ENCODE measurements at places on chromosomes 1 and 21.

- no peak overlapping the region for H3K4me3 ChIP-seq
- no peak overlapping the region for H3K27ac ChIP-seq
- no peaks in the 10 kb centered on the region for H3K27me3 ChIP-seq
- DNase-seq = no peak
Observed at GRCh38 chr1:97759078-97759477, 161.8 kb downstream of the DPYD start.

DNA sequence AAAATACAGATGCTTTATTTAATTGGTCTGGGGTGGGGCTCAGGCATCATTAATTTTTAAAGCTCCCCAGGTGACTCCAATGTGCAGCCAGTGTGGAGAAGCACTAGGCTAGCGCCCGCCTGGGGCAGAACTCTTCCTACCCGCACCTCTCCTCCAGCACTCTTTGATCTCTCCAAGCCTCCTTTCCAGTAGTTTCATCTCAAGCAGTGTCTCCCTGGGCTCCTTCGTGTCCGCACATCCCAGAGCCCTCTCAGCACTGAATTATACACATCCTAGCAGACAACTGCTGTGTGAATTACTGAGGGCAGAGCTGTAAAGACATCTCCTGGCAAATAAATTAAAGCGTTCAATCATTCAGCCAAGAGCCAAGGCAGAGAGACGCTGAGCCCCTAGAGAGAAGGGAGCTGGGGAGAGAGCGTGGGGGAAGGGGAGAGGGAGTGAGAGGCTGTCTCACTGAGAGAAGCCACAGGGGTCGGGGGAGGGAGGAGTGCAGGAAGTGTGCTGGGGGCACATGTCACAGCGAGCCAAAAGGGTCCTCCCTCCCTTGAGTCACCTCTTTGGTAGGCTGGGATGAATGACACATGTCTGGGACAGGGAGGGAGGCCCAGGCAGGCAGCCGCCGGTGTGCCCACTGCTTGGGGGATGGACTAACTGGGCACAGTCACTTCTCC, 21.0 kb upstream of the PARP1 start:
- no peaks in the 10 kb centered on the region for H3K36me3 ChIP-seq
- no peaks in the 10 kb centered on the region for H3K4me1 ChIP-seq
- H3K27ac ChIP-seq = no peak overlapping the region
- H3K4me3 ChIP-seq = no peak overlapping the region
- DNase-seq = no peak

DNA sequence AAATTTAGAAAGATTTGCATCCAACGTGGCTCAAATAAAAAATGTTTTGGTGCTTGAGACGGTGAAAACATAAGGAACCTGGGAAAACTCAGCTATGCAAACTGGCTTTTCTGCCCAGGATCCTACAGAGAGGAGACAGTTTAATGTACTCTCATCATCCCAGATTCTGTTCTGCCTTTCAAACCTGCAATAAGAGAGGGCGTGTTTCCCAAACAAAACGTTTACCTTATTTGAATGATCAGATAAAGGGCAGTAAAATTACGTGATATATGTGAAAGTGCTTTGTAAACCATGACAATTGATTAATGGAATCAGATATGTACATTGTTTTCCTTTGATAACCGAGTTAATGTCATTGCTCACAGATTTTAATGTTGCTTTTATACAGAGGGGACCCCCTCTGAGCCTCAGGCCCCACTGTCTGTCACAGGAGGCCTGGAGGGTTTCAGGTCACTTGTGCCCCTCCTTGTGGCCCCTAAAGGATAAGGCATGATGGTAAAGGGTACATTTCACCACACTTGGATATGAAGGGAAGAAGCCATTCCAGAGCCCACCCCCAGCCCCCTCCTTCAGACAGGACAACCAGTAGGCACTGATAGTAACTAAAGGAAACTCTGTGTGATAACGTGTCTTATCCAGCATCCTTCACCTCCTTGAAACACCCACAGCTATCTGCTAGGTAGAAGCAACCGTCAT, 157.6 kb downstream of the EDEM3 start:
- DNase-seq = no peak
- H3K27ac ChIP-seq = no peak overlapping the region
- H3K4me3 ChIP-seq = no peak overlapping the region
- peaks cover 8% of the 10 kb centered on the region for H3K4me1 ChIP-seq
- H3K27me3 ChIP-seq = no peaks in the 10 kb centered on the region

GRCh38 chr1:19079541-19080472, 123.3 kb upstream of the IFFO2 start:
- H3K36me3 ChIP-seq = peaks cover 100% of the 10 kb centered on the region
- H3K27me3 ChIP-seq = no peaks in the 10 kb centered on the region
- peaks cover 20% of the 10 kb centered on the region for H3K4me1 ChIP-seq
- H3K4me3 ChIP-seq = no peak overlapping the region
- no peak for DNase-seq

- H3K4me3 ChIP-seq = no peak overlapping the region
- no peaks in the 10 kb centered on the region for H3K4me1 ChIP-seq
- no peak overlapping the region for H3K27ac ChIP-seq
- no peaks in the 10 kb centered on the region for H3K27me3 ChIP-seq
- peaks cover 87% of the 10 kb centered on the region for H3K36me3 ChIP-seq
- no peak for DNase-seq
Observed at GRCh38 chr1:45510972-45511527, 10.6 kb downstream of the PRDX1 start.

GRCh38 chr1:176619261-176619660, 156.3 kb downstream of the PAPPA2 start:
- no peaks in the 10 kb centered on the region for H3K36me3 ChIP-seq
- no peak for DNase-seq
- H3K4me3 ChIP-seq = no peak overlapping the region
- H3K27ac ChIP-seq = no peak overlapping the region
- H3K4me1 ChIP-seq = no peaks in the 10 kb centered on the region
- H3K27me3 ChIP-seq = no peaks in the 10 kb centered on the region

GRCh38 chr1:239817276-239817675, 274.4 kb upstream of the FMN2 start:
- H3K4me1 ChIP-seq = peaks cover 12% of the 10 kb centered on the region
- no peak overlapping the region for H3K4me3 ChIP-seq
- H3K36me3 ChIP-seq = no peaks in the 10 kb centered on the region
- no peak for DNase-seq

- DNase-seq = peak; percentile 51
- H3K27ac ChIP-seq = no peak overlapping the region
- peaks cover 11% of the 10 kb centered on the region for H3K4me1 ChIP-seq
- H3K27me3 ChIP-seq = no peaks in the 10 kb centered on the region
Observed at GRCh38 chr1:209095627-209096595, 487.6 kb upstream of the CAMK1G start.

DNA sequence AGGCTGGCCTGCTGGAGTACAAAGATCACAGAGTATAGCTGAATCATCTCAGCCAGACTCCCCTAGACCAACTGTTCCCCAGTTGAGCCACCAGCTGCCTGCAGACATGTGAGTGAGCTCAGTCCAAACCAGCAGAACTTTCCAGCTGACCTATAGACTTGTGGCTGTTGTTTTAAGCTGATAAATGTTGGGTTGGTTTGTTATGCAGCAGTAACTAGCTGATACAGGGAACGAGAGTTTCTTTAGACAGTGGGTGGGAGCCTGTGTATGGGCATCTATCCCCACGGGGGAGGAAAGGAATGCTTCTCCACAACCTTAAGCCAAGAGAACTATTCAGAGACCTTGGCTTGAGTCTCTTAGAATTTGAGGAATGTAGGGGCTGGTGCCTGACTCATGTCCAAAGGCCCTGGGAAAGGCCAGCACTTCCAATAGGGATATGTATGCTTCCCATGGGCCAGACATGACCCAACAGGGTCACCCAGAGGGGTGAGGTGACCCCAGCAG, 30.1 kb downstream of the SLC1A7 start:
- no peak overlapping the region for H3K4me3 ChIP-seq
- peaks cover 94% of the 10 kb centered on the region for H3K4me1 ChIP-seq
- peak; percentile 88 for DNase-seq
- H3K36me3 ChIP-seq = peaks cover 10% of the 10 kb centered on the region

- H3K4me3 ChIP-seq = no peak overlapping the region
- H3K4me1 ChIP-seq = peaks cover 39% of the 10 kb centered on the region
- DNase-seq = no peak
- H3K27me3 ChIP-seq = no peaks in the 10 kb centered on the region
Observed at GRCh38 chr1:234500269-234500668, 21.3 kb upstream of the TARBP1 start.
